NCI-H446 treated with DMSO at 0.1 percent for 48 hours (cell line): ENCODE measurements at places on chromosomes 11 and 22.

GRCh38 chr11:123143921-123144320 lies 51.1 kb downstream of the CLMP start:
- DNase-seq = no peak

GRCh38 chr11:119663279-119663678 lies 65.7 kb downstream of the NECTIN1 start:
- DNase-seq = no peak

DNA sequence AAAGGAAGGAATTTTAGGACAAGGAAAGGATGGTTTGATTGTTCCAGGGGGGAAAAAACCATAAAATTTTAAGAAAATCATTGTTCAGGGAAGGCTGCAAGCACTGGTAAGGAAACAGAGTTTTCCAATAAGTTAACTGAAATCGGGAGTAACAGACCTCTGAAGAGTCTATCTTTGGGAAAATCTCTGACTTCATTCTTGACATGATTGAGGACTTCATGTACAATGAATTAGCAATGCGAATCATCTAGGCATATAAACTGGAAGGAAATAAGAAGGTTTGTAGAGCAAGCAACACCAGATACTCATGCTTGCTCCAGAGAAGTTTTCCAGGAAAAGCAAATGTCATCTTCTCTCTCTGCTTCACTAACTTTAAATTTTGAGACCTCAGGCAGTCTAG lies 18.5 kb downstream of the APLP2 start:
- no peak for DNase-seq

DNA sequence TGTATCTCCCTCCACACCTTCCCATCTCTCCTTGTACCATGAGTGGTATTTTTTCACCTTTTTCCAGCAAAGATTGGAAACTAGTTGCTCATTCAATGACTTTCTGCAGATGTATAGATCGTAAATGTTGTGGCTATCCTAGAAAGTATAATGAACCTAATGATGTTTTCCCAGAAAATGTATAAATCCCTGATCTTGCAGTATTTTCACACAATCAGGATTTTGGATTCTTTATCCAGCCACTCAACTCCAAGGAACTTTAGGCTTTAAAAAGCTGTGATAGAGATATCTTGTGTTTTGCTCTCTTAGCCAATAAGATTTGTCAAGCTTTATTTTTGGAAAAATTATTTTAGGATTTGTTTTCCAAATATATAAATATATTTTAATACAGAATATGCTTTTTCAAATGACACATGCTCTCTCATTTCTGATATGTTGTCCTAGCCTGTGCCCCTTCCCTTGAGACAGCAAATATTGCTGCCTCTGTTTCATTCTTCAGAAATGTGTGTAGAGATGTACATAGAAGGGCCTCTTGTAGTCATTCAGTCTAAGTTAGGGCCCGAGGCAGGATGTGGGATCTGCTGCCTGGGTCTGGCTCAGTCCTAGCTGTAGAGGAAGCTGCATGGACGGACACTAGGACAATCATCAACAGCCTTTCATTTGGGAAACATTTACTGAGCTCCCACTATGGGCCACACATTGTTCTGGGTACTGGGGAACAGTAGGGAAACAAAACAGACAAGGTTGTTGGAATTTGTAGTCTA lies 62.4 kb downstream of the NAV2 start:
- DNase-seq = no peak

GRCh38 chr22:35204807-35205775 lies 52.2 kb upstream of the HMGXB4 start:
- DNase-seq = no peak

- no peak for DNase-seq
These were observed 30.6 kb upstream of the TMPRSS4 start for GRCh38 chr11:118046051-118046963.
